Muscle of back (tissue), 13 donors: ENCODE measurements at places on chromosomes 3 and 15.
A peak's percentile ranks its signal among the peaks of the same experiment; 100 is the strongest.

GRCh38 chr3:24725514-24726255 lies 231.0 kb upstream of the THRB start:
- no peak for DNase-seq

DNA sequence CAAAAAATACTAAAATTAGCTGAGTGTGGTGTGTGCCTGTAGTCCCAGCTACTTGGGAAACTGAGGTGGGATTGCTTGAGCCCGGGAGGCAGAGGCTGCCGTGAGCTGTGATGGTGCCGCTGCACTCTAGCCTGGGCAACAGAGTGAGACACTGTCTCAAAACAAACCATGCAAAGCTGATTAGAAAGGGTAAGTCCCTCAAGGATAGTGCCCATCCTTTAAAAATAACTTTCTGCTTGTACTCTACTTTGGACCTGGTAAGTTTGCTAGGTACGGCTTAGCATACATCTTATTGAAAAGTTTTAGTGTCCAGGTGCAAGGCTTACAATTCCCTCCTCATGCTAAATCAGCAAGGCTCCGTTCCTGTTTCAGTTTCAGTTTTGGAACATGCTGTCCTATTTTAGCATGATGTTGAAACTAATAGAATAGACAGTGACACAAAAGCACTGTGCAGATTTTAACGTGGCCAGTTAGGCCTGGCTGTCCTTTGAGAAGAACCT lies 21.4 kb downstream of the FEM1B start:
- peak; percentile 48 for DNase-seq

GRCh38 chr3:160992712-160993111 lies 112.4 kb downstream of the B3GALNT1 start:
- no peak for DNase-seq

- DNase-seq: peak; percentile 17
Observed at GRCh38 chr3:153628591-153628990, 466.6 kb downstream of the RAP2B start.

- no peak for DNase-seq
Observed at GRCh38 chr15:74374648-74375302, 7.3 kb upstream of the CYP11A1 start.
